ENCODE measurements at places on chromosomes 7 and 10.

DNA sequence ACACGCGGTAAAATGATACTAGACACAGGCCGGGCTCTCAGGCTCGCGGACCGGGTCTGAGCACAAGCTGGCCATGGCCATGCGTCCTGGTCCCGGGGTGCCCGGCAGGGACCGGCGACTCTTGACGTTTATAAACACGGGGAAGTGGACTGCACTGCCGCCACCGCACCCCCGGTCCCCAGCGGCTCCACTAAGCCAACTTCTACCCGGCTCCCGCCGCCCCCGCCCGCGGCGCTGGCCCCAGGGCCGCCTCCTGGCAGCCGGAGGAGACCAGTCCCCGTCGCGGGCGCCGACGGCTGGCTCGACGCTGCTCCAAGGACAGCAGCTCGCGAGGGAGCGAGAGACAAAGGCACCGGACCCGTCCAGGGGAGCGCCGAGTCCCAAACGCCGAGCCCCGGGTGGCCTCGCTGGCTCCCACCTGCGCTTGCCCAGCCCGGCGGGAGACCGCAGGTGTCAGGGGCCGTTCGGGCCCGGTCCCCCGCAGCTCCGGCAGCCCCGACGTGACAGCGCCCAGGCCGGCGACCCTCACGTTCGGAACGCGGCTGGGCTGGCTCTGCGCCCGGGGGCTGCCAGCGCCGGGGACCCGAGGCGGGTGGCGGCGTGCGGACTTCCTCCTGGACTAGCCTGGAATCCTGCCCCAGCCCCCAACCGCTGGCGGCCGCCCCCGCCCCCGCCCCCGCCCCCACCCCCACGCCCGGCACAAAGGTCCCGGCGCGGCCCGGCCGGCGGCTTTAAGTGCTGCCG lies 517 bp downstream of the ITGB1 start:
- H3K36me3 ChIP-seq, result no peaks in the 10 kb centered on the region
- H3K4me1 ChIP-seq, result peaks cover 58% of the 10 kb centered on the region
- DNase-seq, result peak; percentile 34

DNA sequence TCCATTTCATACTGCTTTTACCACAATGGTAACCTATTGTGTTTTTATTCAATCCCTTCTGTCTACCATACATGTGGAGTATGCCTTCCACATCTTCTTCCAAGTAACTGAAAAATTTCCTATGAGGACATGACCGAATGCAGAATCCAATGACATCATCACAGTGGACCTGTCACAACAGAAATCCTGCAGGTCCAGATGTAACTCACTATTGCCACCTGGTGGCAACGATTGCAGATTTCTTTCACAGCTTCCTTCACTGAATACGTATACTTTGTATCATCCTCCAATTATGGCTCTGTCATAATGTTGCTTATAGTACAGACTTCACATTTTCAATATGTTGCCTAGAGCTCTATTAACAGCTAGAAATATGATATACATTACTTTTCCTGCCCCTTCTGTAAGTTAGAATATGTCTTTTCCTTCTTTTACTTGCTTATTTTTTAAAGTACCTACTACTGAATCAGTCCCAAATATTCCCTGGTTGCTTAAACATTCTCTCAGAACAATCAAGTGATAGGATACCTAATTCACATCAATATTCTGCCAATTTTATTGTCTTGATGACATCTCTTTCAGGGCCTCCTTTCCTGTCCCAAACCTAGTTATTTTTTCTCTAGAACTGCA lies 45.4 kb downstream of the SLC13A1 start:
- no peaks in the 10 kb centered on the region for H3K4me1 ChIP-seq
- no peaks in the 10 kb centered on the region for H3K36me3 ChIP-seq
- H3K27me3 ChIP-seq, result no peaks in the 10 kb centered on the region
- H3K27ac ChIP-seq, result no peak overlapping the region
- DNase-seq, result peak; percentile 78

DNA sequence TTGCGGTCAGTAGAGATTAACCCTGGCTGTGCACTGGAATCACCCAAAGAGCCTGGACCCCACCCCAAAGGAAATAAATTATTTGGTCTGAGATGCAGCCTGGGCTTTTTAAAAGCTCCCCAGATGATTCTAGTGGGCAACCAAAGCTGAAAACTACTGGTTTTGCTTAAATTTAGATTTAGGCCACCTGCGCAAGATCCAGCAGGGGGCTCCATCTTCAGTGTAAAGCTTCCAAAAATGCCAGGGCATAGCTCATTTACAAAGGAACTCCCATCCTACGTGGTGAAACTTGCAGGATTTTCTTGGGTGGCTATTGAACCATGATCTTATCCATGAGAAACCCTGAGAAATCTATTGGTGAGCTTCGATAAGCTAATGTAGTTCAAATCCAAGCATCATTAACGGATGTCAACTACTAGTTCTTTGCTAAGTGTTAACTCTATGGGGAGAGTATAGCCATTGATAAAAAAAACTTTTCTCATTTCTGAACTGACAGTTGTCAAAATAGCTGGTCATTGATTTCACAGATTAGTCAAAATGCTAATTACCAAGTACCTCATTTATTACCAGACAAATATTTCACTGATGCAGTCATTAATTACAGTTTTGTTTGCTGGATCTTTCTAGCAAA lies 315.3 kb downstream of the LHFPL3 start:
- peaks cover 31% of the 10 kb centered on the region for H3K27me3 ChIP-seq
- no peak overlapping the region for H3K27ac ChIP-seq
- DNase-seq, result no peak
- no peaks in the 10 kb centered on the region for H3K36me3 ChIP-seq
- H3K4me3 ChIP-seq, result no peak overlapping the region

DNA sequence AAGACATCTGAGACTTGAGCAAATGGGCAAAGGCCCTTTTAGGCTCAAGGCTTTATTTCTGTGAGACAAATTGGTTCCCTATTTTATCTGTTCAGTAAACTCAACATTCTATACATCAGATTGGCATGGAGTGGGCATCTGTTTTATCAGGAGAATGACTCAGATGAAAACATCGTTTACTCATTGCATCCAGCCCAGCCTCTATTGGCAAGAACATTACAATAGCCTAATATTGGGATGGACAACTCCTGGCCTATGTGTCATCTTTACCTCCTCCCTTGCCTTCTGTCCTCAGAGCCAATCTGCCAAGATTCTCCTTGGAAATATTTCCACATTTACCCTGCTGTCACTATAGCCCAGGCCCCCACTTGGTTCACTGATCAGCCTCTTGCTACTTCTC lies 5.5 kb upstream of the BLNK start:
- H3K27me3 ChIP-seq, result no peaks in the 10 kb centered on the region
- no peak overlapping the region for H3K27ac ChIP-seq
- H3K4me1 ChIP-seq, result peaks cover 15% of the 10 kb centered on the region
- no peaks in the 10 kb centered on the region for H3K36me3 ChIP-seq
- H3K4me3 ChIP-seq, result no peak overlapping the region

DNA sequence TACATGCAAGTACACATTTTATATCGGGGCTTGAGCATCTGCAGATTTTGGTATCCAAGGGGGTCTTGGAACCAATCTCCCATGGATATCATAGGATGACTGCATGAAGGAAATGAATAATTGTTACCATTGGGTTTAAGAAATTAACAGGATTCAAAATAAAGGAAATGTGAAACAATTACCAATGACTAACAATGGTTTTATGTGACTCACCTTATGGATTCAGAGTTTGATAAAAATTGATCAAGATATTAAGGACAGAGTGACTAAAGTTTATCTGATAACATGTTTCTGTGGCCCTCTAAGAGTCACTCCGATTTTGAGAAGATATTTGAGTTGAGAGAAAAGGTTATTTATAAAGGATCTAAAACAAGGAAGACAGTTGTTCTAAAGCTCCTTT lies 93.0 kb upstream of the ODAD2 start:
- H3K27ac ChIP-seq, result no peak overlapping the region
- no peak for DNase-seq
- no peak overlapping the region for H3K4me3 ChIP-seq
- peaks cover 17% of the 10 kb centered on the region for H3K36me3 ChIP-seq
- H3K4me1 ChIP-seq, result peaks cover 13% of the 10 kb centered on the region
- H3K27me3 ChIP-seq, result no peaks in the 10 kb centered on the region
